Brain (organoid and tissue), 16 donors: ENCODE measurements at places on chromosomes 7 and 10. TPM values are rescaled to one million over a fixed set of nuclear protein-coding genes. Genes with fewer than 3 reads are reported as not detected.

The KLF14 gene
- polyA plus RNA-seq = 0.83 TPM

- DNase-seq = no peak
Observed at GRCh38 chr7:85927226-85927625, 716.5 kb upstream of the GRM3 start.

- DNase-seq = no peak
Observed at GRCh38 chr7:153072806-153073205, 313.3 kb downstream of the ACTR3B start.

GRCh38 chr10:3140280-3140679 is 32.3 kb downstream of the PITRM1 start:
- no peak for DNase-seq

DNA sequence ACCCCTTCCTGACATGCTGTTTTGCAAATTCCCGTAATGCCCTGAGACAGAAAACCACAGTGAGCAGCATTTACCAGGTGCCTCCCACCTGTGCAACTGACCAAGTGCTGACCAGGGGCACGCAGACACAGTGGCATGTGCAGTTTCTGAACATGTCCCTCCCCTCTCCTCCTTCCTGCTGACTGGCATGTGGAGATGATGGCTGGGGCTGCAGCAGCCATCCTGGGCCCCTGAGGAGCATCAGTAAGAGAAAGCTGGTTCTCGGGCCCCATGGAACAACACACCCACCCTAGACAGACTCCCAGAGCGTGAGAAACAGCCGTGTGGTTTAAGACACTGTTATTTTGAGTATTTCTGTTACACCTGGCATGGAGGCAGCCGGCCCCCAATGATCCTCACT is 66.2 kb upstream of the PDGFA start:
- no peak for DNase-seq

The C10orf95 gene
- polyA plus RNA-seq = 0.53 TPM

DNA sequence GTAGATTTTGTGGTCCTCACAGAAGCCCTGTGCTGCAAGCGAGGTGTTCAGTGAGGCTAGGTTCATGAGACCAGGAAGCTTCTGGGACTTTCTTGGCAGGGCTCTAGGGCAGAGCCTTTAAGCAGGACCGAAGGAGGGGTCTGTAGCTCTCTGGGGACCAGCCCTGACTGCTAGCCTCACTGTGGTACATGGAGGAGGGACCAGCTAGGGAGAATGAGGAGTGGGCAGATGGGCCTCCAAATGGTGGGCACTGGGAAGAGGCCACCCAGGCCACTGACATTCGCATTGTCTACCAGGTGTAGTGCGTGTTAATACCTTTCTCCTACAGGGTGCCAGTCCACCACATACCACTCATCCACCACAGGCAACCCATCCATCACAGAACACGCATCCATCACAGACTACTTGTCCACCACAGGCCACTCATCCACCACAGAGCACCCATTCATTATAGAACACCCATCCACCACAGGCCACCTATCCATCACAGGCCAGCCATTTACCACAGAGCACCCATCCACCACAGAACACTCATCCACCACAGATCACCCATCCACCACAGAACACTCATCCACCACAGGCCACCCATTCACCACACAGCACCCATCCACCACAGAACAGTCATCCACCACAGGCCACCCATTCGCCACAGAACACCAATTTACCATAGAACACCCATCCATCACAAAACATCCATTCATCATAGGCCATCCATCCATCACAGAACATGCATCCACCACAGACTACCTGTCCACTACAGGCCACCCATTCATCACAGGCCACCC is 31.6 kb upstream of the ZNF488 start:
- DNase-seq = no peak

DNA sequence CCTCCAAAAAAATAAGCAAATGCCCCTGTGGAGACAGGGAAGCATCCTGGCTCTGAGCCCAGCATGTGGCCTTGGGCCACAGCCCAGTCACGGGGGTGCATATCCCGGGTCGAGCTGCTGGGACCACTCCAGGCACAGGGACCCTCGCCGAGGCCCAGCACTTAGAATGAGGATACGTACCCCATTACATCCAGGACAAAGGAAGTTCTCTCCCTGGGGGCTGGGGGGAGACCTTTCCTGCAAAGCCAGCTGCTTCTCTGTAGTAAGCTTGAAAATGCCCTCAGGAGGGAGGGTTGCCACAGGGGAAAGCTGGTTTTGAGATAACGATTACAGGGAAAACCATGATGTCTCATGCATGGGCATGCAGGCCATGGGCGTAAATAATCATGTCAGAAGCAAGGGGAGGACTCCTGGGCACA is 75.5 kb downstream of the HIPK2 start:
- peak; percentile 9 for DNase-seq

DNA sequence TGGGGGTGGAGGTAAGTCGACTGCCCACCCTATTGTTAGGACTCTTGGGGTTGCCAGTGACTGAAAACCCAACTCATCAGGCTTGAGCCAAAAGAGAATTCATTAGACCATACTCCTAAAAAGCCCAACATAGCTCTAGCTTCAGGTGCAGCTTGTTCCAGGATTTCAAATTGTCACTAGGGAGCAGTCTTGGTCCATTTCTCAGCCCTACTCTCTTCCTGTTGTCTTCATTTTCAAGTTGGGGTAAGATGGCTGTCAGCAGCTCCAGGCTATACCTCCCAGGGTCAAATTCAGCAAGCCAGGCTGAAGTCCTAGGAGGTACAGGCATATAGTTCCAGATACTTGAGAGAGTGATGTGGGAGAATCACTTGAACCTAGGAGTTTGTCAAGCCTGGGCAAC is 14.9 kb upstream of the COL13A1 start:
- DNase-seq = no peak
